Activated naive CD4-positive, alpha-beta T cell treated with anti-CD3 and anti-CD28 coated beads, Interleukin-2, amount 50 U/mL, for 16 hours (primary cell): ENCODE measurements at places on chromosomes 11 and 22.

DNA sequence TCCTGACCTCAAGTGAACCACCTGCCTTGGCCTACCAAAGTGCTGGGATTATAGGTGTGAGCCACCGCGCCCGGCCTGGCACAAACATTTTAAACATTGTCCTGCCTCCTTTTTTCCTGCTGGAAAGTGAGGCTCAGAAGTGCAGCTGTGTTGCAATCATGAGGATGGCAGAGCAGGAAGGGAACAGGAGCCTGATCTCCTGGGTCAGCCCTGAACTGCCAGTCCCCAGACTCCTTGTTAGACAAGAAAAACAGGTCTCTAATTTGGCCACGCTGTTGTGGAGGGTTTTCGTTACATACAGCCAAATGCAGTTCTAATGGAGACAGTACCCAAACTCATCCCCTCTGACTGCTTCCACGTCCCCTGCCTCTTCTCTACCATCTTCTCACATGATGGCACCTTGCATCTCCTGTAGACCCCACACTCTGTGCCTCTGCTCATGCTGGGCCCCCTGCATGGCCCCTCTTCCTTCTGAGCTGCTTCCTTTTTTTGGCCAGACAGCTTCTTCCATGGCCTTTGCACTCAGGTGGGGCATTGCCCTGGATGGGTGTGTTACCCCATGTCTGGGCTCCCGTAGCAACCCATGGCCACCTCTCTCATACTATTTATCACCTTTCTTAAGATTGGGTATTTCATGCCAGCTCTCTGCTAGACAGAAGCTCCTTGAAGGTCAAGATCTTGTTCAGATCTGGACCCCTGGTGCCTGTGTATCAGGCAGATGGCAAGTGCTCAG, 227.1 kb downstream of the CEP164 start:
- DNase-seq = no peak

GRCh38 chr11:70048279-70049024, 29.7 kb upstream of the ANO1 start:
- DNase-seq = no peak

DNA sequence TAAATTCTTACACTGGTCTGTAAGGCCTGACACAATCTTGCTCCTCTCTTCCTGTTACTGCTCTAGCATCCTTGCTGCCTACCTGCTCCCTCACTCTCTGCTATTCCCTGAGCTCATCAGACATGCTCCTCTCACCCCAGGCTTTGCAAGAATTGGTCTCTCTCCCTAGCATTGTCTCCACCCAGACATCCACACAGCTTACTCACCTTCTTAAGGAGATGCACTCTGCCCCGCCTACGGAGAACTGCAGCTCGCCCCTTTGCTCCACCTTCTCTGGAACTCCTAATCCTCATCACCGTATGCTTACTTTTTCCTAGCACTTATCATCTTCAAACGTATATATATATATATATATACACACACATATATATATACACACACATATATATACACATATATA, 23.3 kb upstream of the TMPRSS5 start:
- DNase-seq = no peak

DNA sequence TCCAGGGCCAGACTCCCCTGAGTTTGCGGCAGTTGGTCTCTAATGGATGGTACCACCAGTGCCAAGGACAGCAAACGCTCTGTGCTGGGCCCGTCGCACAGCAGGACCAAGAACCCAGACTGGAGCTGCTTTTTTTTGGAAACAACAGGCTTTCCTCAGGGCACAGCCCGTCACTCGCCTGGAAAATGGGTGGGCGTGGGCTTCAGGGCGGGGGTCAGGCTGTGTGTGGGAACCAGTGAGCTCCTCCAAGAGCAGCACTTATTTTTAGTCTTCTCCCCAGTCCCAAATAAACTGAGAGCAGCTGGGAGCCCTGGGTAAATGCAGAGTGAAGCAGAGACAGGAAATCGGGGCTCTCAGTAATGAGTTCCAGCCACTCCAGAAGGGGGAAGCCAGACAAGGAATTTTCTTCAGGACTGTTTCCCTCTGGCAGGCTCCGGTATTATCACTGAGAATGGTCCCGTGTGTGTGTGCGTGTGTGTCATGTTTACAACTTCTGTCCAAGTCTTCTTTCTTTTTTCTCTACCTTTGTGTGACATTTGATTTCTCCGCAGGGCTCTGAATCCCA, 63.0 kb downstream of the PPFIBP2 start:
- no peak for DNase-seq

DNA sequence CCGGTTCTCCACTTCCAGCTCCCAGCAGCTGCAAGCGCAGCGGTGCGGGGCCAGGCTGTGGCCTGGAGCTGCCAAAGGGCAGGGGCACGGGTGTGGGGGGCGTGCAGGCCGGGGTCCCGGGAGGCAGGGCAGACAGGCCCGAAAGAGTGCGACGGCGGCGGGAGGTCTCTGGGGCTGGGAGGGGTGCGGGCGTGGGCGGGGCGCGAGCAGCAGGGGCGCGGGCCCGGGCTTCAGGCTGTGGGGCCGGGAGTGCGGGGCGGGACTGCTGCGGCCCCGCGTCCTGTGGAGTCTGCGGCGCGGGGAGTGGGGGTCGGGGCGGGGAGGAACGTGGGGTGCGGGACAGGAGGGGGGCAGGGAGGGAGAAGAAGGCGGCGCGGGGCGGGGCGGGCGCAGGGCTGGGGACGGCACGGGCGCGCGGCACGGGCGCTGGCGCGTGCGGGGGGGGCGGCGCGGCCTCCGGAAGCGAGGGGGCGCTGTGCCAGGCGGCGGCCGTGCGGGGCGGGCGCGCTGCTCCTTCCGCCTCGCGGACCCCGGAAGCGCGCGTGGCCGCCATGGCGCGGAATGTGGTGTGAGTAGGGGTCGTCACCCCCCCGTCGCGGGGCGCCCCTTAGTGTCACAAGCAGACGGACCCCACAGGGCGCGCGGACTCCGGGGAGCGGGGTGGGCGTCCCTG, at the start of gene MRPL23:
TSS of gene MRPL23 (plus strand) at position 521 of the 673 bp plus-strand sequence. CDS start at position 552, 31 bp downstream.
- DNase-seq = peak; percentile 33

- DNase-seq = no peak
Observed at GRCh38 chr11:18720091-18720807, 5.7 kb downstream of the IGSF22 start.

DNA sequence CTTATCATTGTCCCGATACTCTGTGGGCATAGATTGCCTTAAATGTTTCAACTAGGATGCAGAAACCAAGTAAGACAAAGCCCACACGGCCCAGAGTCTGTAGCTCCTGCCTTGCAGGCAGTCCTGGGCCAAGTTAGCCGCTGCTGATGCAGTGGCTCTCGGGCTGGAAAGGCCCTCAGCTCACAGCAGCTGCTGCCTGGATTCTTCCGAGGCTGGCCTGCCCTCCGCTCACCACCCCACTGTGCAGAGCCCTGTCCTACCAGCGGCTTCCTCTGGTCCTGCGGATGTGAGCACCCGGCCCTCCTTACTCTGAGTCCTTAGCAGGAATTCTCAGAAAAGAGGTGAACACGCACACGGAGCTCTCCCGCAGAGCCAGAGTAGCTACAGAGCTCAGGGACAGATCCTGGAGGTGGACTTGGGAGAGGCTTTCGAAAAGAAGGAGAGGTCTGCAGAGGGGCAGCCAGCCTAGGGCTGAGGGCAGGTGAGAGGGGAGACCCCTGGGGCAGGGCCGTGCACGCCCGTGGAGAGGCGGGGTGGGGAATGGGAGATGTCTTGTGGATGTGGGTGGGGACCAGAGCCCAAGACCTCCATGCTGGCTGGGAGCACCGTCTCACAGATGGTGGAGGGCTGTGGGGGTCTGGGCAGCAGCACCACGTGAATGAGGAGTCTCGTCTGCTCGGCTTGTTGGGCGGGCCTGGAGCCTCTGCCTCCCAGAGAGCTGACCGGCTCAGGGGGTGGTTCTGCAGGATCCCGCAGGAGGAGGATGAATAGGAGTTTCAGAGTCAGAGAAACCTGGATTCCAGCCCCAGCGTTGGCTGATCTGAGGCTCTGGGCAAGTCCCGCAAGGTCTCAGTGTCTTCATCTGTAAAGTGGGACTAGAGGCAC, 117.4 kb upstream of the B3GAT1 start:
- DNase-seq = no peak

DNA sequence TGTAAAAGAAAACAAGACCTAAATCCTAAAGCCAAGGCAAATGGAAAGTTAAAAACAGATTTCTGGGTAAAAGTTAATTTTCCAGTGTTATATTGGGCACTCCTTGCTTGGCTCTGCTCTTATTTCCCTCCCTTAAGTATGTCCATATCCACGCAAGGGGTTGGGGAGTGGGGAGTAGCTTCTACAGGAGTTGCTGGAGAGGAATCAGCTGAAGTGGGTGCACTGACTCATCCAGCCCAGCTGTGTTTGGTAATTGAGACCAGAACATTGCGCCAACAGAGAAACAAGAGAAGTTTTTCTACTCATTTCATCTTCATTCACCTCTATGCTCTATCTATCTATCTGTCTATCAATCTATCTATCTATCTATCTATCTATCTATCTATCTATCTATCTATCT, 298.4 kb upstream of the PDGFD start:
- no peak for DNase-seq

DNA sequence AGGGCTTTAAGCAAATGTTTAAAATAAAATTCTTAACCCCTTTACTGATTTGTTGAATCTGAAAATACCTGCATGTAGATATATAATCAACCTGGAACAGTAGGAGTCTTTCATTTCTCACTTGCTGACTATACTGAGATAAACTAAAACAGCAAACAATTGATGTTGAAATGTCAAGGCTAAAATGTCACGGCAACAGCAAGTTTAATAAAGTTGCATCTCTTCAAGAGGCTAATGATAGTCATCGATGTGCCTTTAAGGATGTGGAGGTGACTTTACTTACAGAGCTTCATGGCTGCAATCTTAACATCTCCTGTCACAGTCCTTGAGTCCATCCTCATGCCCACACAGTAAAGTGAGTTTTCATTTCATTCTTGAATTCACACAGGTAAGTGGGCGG, 3.6 kb upstream of the PRRG4 start:
- DNase-seq = no peak

- no peak for DNase-seq
Observed at GRCh38 chr11:7531011-7531410, 17.2 kb downstream of the PPFIBP2 start.
